Activated CD8-positive, alpha-beta T cell treated with anti-CD3 and anti-CD28 coated beads for 36 hours (primary cell): ENCODE measurements at places on chromosomes 1 and 21. TPM values are rescaled to one million over a fixed set of nuclear protein-coding genes. Genes with fewer than 3 reads are reported as not detected.
A peak's percentile ranks its signal among the peaks of the same experiment; 100 is the strongest.

GRCh38 chr1:206932177-206932576 lies 10.4 kb upstream of the FCMR start:
- DNase-seq = no peak

DNA sequence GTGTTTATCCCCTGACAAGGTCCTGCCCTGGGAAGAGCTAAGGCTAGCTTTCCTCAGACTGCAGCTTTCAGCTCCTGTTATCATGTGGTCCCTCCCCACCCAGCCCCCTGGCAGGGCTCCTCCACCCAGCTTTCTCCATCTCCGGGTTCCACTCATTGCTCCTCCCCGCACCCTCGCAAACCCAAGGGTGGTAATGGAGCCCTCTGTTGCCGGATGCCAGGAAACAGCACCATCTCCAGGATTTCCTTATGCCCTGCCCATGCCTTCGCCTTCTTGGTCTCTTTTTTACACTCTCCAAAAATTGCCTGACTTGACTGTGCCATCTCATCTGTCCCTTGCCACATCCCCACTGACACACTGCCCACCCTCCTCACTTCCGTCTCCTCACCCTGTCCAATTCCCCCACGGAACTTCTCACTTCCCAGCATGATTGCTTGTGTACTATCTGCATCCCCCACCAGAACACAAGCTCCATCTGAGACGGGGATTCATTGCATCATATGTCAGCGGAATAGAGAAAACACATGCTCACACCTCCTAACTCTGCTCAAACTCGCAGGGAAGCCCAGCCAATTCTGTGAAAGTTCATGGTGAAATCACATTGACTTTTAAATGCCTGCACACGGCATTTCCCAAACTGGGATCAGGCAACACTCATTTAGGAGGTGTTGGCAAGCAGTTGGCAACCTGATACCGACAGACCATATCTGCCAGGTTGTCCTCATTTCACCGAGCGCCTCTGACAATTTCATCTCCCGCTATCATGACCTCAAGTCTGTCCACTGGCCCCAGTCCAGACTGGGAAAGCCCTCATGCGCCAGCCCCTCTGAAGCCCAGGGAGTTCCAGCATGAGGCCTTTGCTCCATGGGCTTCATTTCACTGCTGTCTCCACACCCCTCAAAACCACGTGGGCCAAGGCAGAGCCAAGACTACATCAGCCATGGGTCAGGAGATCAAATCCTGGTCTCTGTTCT lies 201.1 kb downstream of the MATN1 start:
- no peak for DNase-seq

- DNase-seq = no peak
Measured at GRCh38 chr1:159779403-159779851, 1.3 kb upstream of the DUSP23 start.

DNA sequence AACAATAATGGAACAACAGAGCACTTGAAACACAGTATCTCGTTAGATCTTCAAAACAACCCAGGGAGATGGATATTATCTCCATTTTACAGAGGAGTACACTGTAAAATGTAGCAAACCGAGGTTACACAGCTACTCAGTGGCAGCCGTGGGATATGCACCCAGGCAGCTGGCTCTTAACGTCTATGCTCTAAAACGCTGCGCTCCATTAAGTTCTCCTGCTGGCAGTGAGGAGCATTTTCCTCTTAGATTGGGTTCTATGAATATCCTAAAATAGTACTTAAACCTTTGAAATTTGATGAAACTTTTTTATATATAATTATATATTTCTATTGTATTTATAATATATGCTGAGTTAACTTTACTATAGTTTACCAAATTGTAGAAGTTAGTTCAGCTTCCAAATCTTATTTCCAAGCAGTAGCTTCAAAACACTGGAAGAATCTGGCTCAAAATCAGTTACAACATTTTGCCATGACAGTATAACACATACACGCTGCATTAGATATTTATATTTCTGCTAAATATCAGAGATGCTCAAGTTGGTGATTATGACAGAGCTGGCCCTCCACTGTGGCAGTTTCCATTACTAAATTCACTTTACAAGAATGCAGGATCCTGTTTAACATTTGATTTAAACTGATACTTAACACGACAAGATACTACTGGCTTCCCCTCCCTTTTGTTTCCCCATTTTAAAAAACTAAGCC lies 49.5 kb downstream of the TGFBR3 start:
- no peak for DNase-seq

Gene SRGAP2C
- total RNA-seq = 17.9 TPM

GRCh38 chr1:3315399-3316339 lies 138.8 kb upstream of the ARHGEF16 start:
- no peak for DNase-seq

DNA sequence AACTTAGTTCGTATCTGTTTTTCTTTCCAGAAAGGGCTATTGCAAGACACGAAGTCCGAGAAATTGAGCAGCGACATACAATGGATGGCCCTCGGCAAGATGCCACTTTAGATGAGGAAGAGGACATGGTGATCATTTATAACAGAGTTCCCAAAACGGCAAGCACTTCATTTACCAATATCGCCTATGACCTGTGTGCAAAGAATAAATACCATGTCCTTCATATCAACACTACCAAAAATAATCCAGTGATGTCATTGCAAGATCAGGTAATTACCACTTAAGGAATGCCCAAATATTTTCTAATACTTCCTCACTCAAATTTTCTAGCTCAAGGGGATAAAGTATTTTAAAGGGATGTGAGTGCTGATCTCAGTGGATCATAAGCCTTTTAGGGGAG lies 158.5 kb downstream of the HS2ST1 start:
- DNase-seq = no peak

- no peak for DNase-seq
Measured at GRCh38 chr1:15322648-15323350, 75.8 kb downstream of the FHAD1 start.

Gene MFSD2A
- 15.0 TPM for total RNA-seq

Gene PLA2G2E
- not detected for total RNA-seq

- DNase-seq = no peak
Measured at GRCh38 chr1:29633771-29634170, 397.4 kb downstream of the PTPRU start.

DNA sequence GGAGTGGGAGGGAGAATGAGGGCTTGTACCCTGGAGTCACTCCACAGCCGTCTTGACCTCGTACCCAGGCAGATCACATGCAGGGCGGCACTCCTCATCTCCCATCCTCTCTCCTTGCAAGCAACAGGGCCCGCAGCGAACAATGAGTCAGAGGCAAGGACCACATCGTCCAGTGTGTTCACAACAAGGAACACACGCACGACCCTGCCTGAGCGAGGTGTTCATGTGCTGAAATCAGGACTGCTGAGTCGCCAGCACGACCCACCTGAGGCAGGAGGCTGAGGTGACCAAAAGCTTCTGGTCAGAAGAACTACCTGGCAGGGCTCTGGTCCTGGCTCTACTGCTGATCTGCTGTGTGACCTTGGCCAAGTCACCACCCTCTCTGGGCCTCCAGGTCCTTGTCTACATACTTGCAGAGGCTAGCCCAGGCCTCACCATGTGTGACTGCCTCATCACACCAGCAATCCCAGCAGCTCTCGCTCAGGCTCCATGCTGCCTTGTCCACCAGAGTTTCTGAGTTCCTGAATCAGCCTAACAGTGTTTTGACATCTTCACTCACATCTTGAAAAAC lies 78.0 kb downstream of the SSBP3 start:
- DNase-seq = no peak

GRCh38 chr1:89200663-89201062 lies 1.9 kb upstream of the GBP4 start:
- no peak for DNase-seq

DNA sequence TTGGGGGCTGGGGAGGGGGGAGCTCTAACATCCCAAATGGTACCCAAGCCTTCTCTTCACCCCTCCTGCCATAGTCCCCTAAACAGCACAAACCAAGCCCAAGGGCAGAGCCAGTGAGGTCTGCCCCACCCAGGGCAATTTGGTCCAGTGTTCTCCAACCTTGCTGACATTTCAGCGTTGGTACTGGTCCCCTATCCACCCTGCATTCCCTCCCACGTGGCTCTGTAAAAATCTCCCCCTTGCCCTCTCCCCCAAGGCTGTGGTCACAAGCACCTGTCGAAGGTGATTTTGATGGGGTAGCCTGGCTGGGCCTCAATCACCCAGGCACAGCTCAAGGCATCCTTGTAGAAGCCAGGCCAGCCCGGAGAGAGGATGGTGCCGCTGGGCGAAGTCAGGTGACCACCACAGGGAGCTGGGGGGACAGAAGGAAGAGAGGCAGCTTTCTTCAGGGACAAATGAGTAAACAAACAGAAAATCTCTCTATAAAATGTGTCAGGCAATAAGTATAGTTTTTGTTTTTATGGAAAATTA lies 137.5 kb upstream of the HMGB4 start:
- DNase-seq = no peak

DNA sequence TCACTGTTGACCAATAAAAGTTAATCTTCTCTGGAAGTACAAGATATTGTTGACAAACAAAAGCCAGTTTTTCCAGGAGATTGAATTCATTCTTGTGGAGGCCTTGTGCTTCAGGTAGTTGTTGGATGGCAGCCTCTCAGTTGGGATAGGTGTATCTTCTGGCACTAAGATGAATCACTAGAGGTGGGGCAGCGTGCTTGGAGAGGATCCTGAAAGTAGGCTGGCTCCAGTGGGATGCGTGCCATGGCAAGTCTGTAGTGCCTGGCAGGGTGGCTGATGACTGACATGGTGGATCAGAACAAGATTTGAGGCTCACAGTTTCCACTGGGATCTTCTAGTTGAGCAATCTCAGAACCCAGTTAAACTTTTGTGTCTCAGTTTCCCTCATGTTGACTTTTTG lies 2.4 kb downstream of the VPS13D start:
- no peak for DNase-seq

- DNase-seq = no peak
Measured at GRCh38 chr1:180265201-180265600, 35.1 kb downstream of the LHX4 start.

DNA sequence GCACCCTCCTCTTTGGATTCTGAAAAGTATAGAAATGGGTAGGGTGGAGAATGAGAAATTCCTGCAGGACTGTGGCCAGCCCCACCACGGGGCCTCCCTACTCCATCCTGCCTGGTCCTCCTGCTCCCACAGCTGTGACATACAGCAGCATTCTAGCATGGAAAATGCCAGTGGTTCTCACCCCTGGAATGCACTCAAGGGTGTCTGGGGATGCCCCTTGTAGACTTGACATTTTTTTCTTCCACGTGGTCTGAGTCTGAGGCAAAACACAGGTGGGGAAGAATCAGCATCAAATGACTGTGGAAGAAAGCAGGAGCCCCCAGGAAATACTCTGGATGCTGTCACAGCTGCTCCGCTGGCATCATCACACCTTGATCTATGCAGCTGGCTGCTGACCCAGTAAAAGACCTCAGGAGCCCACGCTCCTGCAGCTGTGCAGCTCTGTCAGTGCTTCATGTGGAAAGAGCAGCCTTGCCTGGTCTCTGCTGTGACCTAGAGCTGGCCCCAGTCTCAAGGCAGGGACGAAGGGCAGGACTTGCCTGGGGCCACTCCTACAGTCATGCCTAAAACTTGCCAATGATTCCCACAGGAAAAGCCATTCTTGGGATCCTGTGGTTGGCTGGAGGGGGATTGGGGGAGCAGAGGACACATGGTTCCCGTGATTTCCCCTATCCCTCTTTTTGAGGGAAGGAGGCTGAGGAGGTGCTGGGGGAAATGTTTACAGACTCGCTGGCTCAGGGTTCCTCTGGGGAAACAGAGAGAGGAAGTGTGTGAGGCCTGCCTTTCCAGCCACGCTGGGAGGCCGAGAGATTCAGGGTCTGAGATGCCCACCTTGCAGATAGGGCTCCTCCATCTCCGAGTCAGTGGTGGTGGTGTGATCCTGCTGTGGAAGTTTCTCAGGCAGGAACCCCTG lies 10.8 kb upstream of the A3GALT2 start:
- DNase-seq = no peak

Gene ARTN
- 0.36 TPM for total RNA-seq

Gene ADGRB2
- total RNA-seq = 0.56 TPM

Gene ZNF697
- 0.38 TPM for total RNA-seq

DNA sequence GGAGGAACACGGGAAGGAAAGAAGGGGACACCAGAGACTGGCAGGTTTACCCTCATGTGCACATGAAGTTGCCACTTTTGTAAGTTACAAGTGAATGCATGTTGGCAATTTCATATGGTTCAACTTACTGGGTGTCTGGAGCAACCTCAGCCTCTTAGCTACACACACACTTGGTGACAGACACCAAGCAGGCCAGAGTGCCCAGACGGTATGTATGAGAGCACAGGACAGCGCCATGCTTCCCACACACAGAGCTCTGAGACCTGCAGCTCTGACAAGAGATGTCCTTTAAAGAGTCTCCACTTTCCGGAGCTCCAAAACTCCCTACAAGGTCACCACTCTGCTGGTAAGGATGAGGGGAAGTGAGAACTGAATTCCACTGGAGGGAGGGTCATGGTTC lies 1.9 kb upstream of the TRABD2B start:
- DNase-seq = no peak

DNA sequence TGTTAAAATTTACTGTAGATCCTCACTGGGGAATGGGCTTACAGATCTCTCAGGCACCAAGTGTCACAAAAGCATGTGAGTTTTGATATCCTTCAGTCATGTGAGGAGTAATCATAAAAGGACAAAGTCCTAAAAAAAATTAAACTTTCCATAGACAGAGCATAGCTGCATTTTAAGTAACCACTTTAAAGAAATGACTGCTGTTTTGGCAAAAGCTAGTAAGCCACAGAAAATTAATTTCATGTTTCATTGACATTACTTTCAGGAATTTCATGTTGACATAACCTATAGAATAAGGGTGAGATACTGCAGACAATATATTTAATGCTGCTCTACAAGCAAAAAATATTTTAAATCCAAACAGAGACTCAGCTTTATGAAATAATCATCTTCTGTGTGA lies 156.3 kb downstream of the LYPLAL1 start:
- DNase-seq = no peak

Gene LRRC53
- not detected for total RNA-seq

Gene HRNR
- not detected for total RNA-seq

DNA sequence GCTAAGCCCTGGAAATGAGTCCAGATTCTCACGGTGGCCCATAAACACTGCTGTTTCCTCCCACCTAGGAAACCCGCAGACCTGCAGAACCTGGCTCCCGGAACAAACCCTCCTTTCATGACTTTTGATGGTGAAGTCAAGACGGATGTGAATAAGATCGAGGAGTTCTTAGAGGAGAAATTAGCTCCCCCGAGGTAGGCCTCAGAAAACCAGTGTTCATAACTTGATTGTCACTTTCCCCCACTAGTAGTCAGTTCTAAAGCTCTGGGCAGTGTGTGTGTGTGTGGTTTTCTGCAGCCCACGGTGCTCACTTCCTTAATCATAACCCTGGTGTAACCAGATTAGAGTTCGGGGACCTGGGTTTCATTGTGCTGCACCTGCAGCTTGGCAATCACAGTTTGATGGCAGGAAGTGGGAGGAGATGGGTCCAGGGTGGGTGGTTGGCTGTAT lies 39.1 kb downstream of the CLIC6 start:
- peak; percentile 85 for DNase-seq

DNA sequence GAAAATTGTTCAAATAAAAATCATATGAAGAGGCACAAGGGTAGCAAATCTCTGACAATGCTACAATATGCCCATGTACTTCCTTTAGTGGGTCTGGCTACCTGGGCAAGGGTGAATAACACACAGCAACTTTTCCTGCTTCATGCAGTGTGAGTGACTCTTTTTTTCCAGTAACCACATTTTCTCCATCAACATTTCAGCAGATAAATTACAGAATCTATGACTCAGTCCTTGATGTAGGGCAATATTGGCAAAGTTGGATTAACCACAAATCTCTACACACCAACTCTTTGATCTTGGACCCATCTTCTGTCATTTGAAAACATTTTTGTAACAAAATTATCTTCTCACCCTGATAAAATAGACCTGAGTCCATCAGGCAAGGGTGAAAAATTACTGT lies 31.7 kb downstream of the ERICH3 start:
- no peak for DNase-seq
